Right ventricle myocardium inferior (tissue), 1 donor: ENCODE measurements at places on chromosomes 16 and 17. TPM values are rescaled to one million over a fixed set of nuclear protein-coding genes. Genes with fewer than 3 reads are reported as not detected.

GRCh38 chr16:59634004-59634579, 900.0 kb upstream of the GOT2 start:
- DNase-seq = no peak

Gene FAM20A
- 4.6 TPM for total RNA-seq

GRCh38 chr17:44448412-44448811, 54.8 kb downstream of the GPATCH8 start:
- no peak for DNase-seq

Gene SCNN1G
- 0.30 TPM for total RNA-seq

Gene ERI2
- 9.1 TPM for total RNA-seq

Gene FNDC8
- total RNA-seq = not detected

DNA sequence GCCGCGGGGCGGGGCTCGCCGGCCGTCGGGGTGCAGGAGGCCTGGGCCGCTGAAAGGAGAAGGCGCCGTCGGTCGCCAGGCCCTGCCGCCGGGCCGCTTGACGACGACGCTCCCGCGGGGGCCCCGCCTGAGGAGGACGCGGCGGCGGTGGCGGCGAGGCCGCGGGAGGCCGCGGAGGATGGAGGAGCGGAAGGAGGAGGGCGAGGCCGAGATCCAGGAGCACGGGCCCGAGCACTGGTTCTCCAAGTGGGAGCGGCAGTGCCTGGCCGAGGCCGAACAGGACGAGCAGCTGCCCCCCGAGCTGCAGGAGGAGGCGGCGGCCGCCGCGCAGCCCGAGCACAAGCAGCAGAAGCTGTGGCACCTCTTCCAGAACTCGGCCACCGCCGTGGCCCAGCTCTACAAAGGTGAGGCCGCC, 430 bp downstream of the HAPSTR1 start:
- DNase-seq = no peak

Gene KRTAP3-1
- not detected for total RNA-seq

- no peak for DNase-seq
Observed at GRCh38 chr17:49013311-49014213, 16.4 kb downstream of the IGF2BP1 start.

DNA sequence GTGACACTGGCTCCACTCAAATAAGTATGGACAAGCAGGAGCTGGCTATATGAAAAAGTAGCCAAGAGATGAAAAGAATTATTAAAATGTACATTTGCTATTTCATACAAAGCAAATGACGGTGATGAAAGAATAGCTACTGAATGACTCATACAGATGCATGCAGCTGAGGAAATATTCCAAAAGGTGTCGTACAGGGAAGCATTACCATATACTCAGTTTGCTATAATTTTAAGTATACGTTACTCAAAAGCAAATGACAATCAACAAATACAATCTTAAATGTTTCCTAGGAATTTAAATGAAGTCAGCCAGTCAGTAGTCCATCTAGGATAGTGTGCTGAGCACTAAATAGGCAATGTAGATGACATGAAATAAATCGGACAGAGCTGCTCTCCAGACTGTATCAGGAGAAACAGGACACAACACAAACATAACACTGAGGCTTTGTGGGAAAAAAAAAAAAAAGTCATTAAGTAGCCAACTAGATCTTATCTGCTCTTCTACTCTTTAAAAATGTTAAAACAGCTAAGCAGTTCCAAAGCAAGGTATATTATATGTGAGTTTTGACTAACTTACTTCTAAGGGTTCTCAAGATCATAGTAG, 65.0 kb downstream of the NCOR1 start:
- DNase-seq = no peak

DNA sequence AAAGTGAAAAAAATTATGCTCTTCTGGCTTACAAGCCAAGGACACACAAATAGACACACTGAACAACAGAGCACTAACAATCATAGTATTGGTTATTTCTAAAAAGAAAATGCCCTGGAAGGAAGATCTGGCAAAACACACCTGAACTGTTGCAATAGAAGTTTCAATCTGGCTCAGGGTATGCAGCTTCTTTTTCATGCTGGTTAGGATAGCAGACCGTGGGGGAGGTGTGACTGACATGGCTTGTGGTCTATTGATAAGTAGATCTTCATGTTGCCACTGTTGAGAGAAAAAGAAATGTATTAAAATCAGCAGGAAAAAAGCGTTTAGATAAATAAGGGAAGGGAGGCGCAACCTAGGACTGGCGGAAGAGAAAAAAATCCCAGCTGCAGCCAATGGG, 26.5 kb upstream of the ARL6IP1 start:
- no peak for DNase-seq

DNA sequence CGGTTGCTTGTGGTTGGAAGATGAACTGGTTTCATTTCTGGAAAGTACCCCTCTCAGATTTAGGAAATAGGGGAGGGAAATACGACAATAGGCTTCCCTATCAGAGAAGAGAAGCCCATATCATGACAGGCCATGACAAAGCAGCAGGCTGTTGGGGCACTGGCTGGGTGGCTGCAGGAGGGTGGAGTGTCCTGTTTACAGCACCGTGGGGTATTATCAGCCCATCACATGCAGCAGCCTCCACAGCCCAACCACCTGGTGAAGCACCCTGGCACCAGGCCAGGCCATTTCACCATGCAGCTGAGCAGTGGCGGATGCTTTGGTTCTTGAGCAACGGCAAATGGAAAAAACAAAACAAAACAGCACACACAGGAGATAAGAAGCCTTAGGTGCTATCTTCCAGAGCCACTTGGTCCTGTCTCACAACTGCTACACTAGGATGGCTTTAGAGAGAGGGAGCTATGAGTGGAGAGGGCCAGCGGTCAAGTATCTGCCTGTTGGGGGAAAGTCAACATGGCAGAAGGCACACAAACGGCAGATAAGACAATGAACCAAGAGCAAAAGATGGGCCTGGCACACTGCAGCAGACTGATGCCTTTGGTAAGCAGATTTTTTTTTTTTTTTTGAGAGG, 24.2 kb downstream of the FAM117A start:
- DNase-seq = peak; percentile 93

Gene ARHGAP23
- total RNA-seq = 67.5 TPM

GRCh38 chr17:44091200-44091997, 20.9 kb downstream of the G6PC3 start:
- no peak for DNase-seq

DNA sequence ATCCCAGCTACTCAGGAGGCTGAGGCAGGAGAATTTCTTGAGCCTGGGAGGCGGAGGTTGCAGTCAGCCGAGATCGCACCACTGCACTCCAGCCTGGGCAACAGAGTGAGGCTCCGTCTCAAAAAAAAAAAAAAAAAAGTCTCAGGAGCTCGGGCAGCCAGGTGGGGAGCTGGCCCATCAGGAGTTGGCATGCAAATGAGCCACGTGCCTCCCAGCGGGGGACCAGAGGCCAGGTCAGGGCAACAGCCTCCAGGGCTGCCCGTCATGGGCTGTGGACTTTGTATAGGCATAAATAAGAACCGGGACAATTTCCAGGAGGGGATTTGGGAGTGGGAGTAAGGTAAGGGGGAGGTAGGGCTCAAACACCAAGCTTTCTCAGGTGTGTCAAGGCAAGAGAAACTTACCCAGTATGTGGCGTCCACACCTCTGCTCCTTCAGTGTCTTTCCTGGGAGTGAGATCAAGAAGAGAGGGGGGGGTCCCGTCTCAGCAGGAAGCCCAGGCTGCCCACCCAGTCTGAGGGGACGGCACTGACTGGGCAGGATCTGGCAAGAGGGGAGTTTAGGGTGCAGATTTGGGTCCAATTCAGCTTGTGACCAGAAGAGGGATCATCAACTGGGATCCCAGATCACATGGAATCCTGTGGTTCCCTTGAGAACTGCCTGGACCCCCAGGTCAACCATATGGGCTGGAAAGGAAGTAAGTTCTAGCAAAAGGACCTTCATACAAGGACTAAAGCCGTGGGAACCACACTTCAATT, 22.3 kb upstream of the G6PC1 start:
- DNase-seq = no peak
